Mucosa of descending colon (tissue), 3 donors: ENCODE measurements at places on chromosomes 7 and 10. TPM values are rescaled to one million over a fixed set of nuclear protein-coding genes. Genes with fewer than 3 reads are reported as not detected.

Gene JAKMIP3
- total RNA-seq, result 1.4 TPM

Gene FAM180A
- total RNA-seq, result 3.5 TPM

Gene ABCB4
- total RNA-seq, result 0.65 TPM

Gene FEZF1
- total RNA-seq, result not detected

- no peak for DNase-seq
Observed at GRCh38 chr10:9781666-9782065, 1236.0 kb upstream of the CELF2 start.

GRCh38 chr7:155533827-155534690 is 12.3 kb downstream of the CNPY1 start:
- no peak for DNase-seq

GRCh38 chr10:72567421-72567820 is 58.5 kb downstream of the MICU1 start:
- no peak for DNase-seq

GRCh38 chr7:139674752-139675126 is 103.1 kb downstream of the HIPK2 start:
- no peak for DNase-seq

DNA sequence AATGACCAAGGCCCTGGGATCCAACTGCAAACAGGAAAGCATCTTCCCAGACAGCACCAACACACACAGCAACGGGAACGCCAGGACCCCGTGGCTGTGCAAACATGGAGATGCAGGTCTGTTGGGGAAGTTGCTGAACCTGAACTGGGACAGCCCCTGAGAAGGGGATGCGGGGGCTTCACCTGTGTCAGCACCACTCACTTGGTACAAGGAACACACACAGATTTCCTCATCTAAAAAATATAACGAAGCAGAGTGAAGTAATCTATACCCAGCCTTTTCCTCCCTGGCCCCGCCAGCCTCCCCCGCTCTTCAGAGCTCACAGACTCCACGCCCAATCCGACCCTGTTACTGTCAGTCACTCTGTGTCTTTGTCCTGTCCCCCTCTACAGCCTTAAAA is 93.0 kb downstream of the PTPRN2 start:
- DNase-seq, result no peak

DNA sequence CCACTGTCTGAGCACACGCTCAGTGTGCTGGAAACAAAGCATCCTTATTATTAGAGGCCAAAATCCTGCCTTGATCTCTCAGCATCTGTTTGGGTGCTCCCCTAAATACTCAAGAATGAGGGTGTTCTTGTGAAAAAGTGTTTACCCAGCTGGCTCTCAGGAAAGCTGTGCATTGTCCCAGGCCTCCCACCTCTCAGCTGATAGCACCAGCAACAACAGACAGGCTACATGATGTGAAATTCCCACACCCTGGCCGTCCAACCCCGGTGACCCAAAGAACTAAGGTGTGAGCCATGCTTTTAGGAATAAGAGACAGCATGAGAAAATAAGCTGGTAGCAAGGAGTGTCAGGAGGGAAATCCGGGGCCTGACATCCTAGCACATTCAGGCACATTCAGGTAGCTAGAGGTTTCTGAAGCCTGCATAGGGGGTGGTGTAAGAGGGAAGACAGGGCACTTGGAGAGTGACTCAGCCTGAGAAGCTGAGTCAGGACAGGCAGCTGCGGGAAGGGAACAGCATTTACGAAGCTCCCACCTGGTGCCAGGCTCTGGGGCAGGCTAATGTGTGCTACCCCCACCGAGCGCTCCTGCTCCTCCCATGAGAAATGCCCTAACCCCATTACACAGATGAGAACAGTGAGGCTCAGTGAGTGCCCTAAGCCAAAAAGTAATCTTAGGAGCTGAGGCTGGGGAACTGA is 205.6 kb downstream of the GRID1 start:
- no peak for DNase-seq
